ENCODE measurements at places on chromosomes 2 and 18.

DNA sequence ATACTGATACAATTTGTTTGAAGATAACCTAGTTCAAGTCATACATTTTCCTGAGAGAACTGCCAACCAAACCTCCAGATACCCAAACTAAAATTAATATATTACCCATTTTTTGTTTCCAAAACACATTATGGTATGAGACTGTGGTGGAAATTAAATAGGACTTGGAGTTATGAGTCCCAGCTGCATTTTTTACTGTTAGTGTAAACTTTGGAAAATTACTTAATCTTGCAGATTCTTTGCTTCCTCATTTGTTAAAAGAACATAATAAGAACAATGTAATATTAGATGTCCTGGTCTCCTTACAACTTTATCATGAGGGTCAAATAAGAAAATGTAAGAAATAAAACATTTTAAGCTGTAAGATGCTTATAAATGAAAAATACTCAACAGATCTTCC is 98.2 kb upstream of the TRIB2 start:
- no peak for DNase-seq

GRCh38 chr2:197828464-197829135 is 24.2 kb downstream of the PLCL1 start:
- DNase-seq, result no peak

- DNase-seq, result no peak
Measured at GRCh38 chr18:70400476-70400875, 111.6 kb downstream of the SOCS6 start.

DNA sequence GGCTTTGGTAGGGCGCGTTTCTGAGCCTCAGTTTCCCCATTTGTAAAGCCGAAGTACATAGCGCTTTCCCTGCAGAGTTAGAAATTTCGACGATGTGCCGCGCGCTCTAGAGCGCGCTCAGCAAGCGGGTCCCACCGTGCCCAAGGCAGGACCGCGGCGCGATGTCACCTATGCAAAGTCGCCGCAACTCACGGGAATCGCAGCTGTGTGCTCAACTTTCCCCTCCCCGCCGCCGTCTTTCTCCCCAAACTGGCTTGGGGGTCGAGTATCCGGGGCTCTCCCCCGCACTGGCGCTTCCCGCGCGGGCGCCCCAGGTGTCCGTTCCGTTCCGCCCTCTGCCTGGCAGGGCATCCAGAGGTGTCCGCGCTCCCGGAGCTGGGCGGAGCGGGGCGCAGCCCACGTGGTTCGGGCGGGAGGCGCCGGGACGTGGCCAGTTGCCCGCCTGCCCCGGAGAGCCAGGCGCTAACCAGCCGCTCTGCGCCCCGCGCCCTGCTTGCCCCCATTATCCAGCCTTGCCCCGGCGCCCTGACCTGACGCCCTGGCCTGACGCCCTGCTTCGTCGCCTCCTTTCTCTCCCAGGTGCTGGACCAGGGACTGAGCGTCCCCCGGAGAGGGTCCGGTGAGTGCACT is at the start of gene MLPH:
Gene MLPH (plus strand): TSS at position 433 of the 630 bp plus-strand sequence. CDS start 6,176 bp downstream, outside the sequence.
- no peak for DNase-seq

GRCh38 chr2:121006743-121007489 is 271.2 kb downstream of the GLI2 start:
- no peak for DNase-seq

- peak; percentile 66 for DNase-seq
Measured at GRCh38 chr2:69565431-69565839, 78.1 kb downstream of the AAK1 start.

DNA sequence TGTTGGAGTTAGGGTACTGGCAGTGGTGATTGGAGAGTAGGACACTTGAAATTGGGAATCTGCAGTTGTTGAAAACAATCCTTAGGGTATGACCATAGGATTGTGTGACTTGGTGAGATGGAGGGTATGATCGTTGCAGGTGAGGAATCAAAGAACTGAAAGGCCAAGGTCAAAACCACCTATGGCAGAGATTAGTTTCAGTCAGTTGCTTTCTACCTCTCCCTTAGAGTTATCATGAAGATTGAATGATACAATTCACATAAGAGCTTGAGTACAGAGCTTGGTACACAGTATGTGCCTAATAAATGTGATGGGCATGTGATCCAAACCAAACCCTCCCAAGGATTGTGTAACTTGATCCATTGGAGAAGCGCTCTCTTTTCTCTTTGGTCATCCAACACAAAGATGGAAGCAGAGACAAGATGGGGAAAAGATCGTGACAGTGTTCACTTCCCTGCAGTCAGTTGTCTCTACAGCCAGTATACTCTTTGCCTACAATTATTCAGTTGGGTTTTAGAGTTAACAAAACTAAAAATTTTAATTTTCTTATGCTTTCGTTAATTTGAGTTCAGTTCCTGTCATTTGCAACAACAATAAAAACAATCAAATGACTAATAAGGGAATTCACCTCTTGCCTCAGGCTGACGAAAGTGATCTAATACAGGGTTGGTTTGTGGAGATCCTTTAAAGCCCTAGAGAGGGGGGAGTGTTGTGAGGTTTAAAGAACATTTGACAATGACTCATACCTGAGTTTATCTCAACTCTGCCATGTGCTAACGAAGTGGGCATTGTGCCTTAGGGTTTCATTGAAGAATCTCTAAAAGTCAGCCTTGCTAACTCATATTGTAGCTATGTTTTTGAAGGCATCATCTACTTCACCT is 14.8 kb upstream of the SMAD2 start:
- DNase-seq, result no peak

DNA sequence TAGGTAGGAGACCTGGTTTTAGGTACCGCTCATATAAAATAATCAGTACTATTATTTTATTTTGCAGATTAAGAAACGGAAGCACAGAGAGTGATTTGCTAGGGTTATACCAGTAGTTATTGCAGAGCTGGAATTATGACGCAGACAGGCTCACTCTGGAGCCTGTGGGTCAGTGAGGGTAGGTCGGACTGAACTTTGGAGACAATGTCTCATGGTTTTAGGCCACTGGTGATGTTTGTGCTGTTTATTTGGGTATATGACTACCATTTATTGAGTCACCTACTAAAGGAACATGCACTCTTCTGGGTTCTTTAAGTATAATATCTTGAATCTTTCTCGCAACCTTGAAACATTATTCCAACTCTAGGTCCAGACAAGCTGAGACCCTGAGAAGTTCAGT is 33.5 kb upstream of the IL1R1 start:
- no peak for DNase-seq

- no peak for DNase-seq
Measured at GRCh38 chr2:86788881-86789686, 1.6 kb downstream of the CD8A start.

DNA sequence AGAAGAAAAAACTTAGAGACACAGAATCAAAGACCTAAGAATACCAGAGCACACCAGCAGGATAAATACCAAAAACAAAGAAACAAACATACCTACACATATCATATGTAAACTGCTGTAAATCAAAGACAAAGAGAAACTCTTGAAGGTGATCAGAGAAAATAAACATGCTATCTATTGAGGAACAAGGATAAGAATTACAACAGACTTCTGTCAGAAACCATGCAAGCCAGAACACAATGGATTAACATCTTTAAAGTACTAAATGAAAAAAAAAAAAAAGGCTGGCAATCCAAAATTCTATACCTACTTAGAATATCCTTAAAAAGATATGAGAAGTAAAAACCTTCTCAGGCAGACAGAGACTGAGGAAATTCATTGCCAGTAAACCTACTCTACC is 51.6 kb upstream of the MGAT4A start:
- no peak for DNase-seq

DNA sequence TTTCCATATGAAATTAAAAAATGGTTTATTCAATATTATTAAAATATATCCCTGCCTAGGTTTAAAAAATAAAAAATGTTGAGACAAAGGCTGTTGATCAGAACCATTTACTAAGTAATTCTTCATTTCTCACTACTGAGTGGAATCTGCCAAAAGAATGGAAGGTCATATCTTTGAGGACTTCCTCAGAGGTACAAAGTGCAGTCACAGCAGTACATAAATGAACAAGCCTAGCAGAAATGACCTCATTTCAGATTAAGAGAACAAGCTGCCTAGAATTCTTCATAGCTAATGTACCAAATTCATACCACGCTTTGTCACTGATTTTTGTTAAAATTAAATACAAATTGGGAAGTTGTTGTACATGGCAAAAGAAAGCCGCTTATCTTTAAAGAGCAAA is 318.9 kb upstream of the TFPI start:
- no peak for DNase-seq

DNA sequence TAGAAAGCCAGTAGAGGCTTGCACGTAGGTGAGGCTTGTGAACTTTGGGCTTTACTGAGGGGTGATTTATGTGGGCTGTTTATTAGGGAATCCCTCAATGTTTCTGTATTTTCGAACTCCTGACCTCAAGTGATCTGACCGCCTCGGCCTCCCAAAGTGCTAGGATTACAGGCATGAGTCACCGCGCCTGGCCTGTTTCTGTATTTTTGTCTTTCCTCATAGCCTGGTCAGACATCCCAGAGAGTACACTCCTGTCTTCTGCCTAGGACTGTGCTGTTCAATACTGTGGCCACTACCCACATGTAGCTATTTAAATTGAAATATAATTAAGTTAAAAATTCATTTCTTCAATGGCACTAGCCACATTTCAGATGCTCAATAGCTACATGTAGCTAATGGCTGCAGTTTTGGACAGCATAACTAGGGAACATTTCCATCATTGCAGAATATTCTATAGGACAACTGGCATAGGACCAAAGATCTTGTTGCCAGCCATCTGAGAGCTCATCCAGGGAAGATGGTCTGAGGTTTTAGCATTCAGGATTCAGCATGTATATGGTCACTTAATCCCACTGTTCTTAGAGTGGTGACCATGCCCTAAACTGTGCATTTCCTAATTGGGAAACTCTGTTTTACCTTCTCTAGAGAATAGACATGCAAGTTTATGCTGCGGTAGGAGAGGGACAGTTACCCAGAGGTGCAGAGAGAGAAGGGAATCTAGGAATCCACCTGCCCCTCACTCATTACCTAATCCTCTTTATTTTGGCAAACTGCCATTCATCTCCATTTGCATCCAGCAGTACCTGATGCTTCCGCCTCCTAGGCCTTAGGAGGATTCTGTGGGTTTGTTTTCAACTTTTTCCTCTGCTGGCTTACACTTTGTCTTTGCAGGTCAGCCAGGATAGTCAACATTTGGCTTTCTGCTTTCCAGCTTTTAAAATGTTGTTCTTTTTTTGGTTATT is 64.4 kb downstream of the LCLAT1 start:
- DNase-seq, result no peak

GRCh38 chr2:39234754-39235153 is 9.0 kb downstream of the CDKL4 start:
- DNase-seq, result no peak

DNA sequence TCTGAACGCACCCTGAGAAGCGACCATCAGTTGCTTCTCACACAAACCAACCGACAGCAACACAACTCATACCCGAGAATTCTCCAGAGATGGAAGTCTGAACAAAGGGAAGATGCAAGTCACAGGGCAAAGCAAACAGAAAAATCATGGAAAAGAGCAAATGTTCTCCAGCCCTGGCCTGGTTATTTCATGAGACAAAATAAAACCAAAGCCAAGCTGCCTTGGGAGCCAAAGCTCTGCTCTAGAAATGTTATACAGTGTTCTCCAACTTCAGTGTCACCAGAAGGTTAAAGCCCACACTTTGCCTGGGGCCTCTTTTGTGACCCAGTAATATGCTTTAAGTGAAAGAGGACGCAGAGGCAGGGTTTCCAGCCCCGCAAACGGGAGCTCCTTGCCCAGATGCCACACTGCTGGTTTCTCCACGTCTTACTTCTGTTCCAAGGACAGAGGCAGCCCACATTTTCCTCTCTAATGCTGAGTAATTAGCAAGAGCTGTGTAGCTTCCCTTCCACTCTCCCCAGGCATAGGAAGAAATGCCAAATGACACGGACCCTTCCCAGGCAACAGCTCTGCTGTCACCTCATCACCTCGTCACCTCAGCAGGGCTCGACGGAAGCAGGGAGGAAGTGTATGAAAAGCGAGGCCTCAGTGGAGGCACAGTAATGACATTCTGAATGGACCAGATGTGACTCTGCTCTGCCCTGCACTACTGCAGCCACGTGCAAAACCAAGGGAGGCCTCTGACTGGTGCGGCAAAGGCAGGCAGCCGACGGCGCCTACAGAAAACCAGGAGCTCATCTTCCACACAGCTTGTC is 64.7 kb downstream of the FBXO15 start:
- DNase-seq, result peak; percentile 31

DNA sequence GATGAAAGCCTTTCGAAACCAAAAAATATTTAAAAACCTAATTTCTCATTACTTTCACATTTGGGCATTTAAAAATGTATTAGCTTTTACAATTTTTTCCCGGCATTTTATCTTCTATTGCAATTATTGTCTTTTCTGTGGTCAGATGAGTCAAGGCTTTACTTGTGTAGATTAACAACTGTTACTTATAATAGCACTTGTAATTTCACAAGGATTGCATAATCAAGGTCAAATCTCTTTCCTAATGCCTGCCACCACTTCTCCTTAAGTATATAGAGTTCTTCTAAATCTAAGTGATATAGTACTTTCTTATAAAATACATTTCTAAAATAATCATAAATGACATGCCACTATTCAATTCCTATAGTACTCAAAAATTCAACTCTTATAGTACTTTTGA is 67.2 kb downstream of the SLC8A1 start:
- no peak for DNase-seq

DNA sequence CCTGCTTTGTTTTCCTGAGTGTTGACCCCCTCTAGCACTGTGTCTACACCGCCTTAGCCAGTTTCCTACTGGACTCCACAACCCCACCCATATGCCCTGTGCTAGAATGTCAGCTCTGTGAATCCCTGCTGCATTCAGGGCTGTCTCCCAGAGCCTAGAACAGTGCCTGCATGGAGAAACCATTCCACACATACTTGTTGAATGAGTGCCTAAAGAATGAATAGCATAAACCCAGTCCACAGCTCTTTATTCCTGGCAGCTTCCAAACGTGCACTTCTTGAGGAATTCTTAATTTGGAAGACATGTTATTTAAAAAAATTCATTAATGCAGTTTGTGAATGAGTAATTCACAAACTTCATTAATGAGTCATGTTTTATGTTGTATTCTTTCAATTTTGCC is 6.5 kb upstream of the NAPG start:
- no peak for DNase-seq

- DNase-seq, result no peak
Measured at GRCh38 chr2:229178117-229178516, 93.0 kb downstream of the PID1 start.

GRCh38 chr2:23073671-23074070 is 311.3 kb upstream of the KLHL29 start:
- no peak for DNase-seq

DNA sequence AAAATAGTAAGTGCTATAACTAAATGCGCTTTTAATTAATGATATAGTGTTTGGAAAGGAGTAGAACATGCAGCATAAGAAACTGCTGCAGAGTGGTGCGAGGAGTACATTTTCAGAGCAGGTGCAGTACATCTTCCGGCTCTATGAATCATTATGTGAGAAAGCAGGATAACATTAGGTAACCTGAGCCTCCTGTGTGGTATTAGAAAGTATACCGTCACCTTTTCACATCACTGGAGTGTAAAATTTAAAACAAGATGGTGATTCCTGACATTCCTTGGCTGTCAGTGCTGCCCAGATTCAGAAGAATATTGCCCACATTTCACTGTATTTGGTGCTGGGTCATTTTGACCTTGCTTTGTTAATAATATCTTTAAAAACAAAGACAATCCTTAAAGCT is 7.8 kb upstream of the DYNC2LI1 start:
- no peak for DNase-seq

- no peak for DNase-seq
Measured at GRCh38 chr2:240146141-240146561, 5.7 kb upstream of the OTOS start.
